ENCODE measurements at places on chromosomes 12 and 14.

DNA sequence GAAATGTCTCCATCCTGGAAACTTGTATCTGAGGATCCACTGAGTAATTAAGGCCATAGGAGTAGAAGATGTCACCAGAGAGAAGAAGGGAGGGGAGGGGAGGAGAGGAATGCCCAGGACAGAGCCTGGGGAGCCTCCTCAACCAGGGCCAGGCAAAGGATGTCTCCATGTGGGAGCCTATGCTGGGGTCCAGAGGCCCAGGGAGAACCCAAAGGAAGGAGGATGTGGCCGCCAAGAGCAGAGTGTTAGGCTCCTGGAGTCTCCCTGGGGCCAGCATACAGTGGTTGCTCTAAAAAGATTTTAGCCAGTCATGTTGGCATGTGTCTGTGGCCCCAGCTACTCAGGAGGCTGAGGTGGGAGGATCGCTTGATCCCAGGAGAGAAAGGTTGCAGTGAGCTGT lies 92.6 kb downstream of the DICER1 start:
- DNase-seq, result no peak

GRCh38 chr12:132253698-132254480 lies 75.5 kb downstream of the GALNT9 start:
- no peak for DNase-seq

DNA sequence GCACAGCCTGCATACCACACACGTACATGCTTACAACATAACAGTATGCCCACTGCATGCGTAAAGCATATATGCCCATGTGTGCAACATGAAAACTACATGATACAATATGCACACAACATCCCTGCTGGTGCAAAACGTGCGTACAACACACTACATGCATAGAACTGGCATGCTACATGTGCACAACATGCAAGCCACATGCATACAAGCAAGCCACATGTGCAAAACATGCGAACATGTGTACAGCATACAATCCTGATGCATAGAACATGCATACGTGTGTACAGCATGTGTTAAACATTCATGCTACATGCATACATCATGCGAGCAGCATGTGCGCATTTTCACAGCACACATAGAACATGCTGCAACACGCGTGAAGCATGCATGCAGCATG lies 8.4 kb upstream of the TMTC1 start:
- DNase-seq, result no peak

- no peak for DNase-seq
Measured at GRCh38 chr14:56581041-56581727, 1.6 kb downstream of the TMEM260 start.

- DNase-seq, result peak; percentile 19
Measured at GRCh38 chr12:46303039-46303666, 34.3 kb upstream of the SLC38A1 start.

DNA sequence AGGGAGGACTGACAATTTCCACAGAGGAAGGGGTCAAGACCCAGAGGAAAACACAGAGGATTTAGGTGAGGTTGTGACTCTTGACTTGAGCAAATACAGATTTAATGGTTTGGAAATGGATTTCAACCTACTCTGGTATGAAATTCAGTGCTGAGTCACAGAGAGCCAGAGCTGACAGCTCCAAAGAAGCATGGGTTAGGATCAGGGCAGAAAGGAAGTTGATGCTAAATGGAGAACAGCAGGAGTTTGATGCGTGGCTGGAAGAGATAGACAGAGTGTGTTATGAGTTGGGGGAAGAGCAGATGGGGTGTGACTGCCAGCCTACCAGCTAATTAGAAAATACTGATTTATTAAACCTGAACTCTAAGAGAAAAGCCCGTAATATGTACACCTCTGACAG lies 272.6 kb downstream of the FOXG1 start:
- DNase-seq, result no peak
